ENCODE measurements at places on chromosomes 2 and 18.
A peak's percentile ranks its signal among the peaks of the same experiment; 100 is the strongest.

DNA sequence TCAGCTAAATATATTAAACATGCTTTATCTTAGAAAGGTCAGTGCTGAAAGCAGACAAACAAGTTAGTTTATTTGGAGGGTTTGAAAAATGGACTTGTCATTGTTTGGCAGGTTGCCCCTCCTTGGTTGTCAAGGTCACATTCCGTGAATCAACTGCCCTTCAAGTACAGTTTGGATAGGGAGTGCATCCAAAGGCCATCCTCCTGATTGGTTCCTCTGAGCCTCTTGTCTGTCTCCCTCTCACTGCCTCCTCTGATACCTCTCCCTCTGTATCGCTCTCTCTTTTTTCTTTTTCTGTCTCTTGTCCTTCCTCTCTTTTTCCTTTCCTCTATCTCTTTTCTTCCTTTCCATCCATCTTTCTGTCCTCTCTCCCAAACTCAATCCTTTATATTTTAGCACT, 5.4 kb downstream of the ITGAV start:
- no peak for DNase-seq

DNA sequence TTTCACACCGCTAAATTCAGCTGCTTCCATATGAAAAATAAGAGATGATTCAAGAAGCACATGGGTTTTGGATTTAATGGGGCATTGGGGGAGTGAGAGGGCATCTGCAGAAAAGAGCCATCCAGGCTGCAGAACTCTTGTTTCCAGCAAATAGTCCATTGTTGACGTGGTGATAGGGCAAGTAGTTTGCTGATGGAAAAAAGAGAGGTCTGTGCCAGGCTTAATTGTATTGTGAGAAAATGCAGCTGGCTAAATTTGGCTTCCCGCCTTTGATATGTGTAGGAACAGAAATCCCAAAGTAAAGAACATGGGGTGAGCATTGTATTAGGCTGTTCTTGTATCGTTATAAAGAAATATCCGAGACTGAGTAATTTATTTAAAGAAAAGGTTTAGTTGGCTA, 199.5 kb downstream of the SETBP1 start:
- no peak for DNase-seq

DNA sequence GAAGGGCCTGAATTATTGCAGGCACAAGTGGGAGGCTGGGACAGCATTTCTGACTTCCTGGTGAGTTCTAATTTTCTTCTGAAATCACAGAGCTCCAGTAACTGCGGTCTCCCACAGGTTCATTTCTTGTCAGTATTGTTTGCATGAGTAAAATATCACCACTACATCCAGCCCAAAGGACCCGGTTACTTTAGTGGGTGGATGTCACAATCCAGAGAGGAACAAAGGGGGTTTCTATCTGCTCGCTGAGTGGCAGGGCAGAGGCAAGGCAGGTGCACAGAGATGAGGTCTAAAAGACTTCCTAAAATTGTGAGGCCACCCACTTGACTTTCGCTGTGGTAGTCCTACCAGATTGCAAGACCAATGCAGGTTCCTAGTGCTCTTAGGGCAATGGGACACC, 800.4 kb upstream of the ID2 start:
- no peak for DNase-seq

DNA sequence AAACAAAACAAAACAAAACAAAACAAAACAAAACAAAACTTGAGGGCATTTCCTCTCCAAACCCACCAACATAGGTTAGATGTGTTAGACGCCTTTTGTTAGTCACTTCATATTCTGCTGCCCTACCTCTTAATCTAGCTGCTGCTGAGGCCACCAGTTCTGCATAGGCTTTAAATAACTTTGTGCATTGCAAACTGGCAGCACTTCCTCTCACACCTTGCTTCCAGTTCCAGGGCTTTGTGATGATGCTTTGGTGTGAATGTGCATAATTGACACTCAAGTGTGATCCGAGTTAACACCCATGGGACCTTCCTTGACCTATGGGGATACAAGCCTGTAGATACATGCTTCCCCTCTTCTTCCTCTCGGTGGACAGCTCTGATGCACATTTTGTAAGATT, 2.3 kb upstream of the SERPINB11 start:
- DNase-seq: no peak

- no peak for DNase-seq
Measured at GRCh38 chr2:190968522-190968921, 45.4 kb downstream of the STAT1 start.

- no peak for DNase-seq
Measured at GRCh38 chr18:22065311-22065710, 104.1 kb upstream of the GATA6 start.

GRCh38 chr2:197943731-197944130, 139.3 kb downstream of the PLCL1 start:
- DNase-seq: no peak

GRCh38 chr18:58861353-58861752, 3.3 kb upstream of the ZNF532 start:
- DNase-seq: no peak

- no peak for DNase-seq
Measured at GRCh38 chr2:174815526-174815925, 51.3 kb upstream of the CHRNA1 start.

DNA sequence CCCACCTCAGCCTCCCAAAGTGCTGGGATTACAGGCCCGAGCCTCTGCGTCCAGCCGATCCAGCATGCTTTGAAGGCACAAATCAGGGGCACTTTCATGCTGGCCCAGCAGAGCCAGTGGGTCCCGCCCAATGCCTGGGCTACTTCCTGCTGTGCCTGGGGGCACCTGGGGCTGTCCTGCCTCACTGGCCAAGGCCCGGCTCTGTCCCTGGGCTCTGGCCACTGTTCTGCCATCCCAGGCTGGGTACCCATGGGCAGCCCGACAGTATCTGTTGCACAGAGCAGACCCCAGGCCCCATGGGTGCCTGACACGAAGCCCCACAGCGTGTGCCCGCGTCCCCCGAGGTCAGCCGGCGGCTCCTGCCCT, 6.8 kb upstream of the GAL3ST2 start:
- DNase-seq: no peak

GRCh38 chr2:85413592-85414420, 3.6 kb upstream of the CAPG start:
- DNase-seq: peak; percentile 53

GRCh38 chr2:237500681-237501424, 13.8 kb downstream of the MLPH start:
- DNase-seq: no peak

DNA sequence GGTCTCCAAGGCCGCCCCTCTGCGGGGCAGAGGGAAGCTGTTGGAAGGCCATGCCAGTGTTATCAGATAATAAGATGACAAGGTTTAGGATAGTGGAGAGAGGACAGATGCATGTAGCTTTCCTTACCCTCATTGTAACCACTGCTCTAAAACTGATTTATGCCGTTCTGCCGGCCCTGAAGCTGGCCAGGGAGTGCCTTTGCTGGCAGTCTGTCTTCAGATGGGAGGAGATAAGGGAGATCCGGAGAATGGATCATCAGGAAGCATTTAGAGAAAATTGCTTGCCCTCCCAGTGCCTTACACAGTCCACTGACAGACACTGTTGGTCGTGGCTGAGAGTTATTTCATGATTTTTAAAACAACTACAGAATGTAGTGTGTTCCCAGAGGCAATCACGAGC, 35.4 kb upstream of the MYO3B start:
- DNase-seq: no peak

- DNase-seq: peak; percentile 60
Measured at GRCh38 chr2:160324161-160324800, 124.2 kb upstream of the ITGB6 start.

DNA sequence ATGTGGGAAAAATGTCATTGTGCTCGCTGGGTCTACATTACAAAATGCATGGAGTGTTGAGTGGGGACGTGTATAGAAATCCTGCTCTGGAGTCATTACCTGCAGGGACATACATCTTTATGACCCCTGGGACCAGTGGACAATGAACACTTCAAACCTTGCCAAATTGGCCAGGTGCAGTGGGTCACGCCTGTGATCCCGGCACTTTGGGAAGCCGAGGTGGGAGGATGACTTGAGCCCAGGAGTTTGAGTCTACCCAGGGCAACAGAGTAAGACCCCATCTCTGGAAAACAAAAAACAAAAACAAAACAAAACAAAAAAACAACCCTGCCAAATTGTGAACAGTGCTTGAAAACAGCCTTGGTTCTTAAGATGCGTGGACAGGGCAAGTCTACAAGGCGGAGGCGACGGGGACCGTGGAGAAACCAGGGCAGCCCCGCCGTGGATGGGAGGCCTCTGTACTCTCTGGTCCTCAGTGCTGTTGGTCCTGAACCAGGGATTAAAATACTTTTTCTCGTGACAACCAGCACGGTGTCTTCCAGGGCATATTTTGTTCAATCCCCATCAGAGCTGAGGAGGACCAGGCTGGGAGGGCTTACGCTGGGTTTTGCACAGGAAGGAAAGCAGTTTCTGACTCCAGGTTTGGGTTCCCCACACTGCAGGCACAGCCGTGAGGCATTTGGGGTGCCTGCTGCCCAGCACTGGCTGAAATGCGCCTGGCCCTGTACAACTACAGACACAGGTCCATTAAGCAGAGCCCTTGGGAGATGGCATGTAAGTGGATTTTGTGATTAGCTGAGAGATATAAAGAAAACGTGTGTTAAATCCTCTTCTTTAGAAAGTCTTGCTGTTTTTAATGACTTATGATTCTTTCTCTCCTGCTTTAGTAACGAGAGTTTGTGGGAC, 13.7 kb downstream of the COLEC11 start:
- DNase-seq: no peak

DNA sequence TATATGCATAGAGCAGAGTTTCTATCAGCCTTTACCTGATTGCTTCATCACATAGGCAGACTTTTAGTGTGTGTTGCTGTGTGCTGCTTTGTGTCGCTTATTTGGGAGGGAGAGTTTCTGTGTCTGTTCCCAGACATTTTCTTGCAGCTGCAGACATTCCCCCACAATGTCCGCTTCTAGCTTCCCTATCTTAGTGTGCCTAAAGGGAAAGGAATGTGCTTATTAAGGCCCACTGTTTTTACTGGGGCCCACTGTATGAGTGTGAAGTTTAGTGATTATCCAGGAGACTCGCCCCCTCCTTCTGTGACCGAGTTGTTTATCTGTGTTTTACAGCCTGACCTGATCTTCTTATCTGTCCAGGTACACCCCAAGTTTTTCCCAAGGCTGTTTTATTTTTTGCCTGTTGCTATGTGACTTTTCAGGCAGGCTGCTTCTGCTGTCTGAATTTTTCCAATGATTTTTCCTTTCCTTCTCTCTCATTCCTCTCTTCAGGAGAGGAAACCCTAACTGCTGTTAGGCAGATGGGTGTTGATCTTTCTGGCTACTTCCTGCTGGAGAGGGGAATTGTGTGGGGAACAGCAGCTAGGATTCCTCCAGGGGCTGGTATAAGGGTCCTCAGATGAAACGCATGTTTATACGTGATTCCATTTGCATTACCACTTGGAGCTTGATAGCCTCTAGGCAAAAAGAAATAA, 47.6 kb downstream of the STK17B start:
- DNase-seq: no peak

DNA sequence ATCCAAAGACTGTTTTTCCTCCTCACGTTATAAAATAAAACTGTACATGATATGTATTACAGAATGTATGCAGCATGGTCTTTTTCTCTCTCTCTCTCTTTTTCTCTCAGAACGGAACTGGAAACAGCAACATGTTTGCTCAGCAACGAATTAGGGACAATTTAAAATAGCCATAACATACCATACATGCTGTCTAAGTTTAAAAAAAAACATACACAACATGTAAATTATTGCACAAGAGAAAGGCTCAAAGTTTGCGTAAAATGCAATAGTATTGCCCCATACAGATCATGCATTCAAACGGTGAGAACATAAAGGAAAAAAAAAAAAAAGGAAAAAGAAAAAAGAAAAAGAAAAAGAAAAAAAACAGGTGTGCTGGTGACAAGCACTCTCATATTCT, 93.6 kb downstream of the BCL11A start:
- DNase-seq: no peak

DNA sequence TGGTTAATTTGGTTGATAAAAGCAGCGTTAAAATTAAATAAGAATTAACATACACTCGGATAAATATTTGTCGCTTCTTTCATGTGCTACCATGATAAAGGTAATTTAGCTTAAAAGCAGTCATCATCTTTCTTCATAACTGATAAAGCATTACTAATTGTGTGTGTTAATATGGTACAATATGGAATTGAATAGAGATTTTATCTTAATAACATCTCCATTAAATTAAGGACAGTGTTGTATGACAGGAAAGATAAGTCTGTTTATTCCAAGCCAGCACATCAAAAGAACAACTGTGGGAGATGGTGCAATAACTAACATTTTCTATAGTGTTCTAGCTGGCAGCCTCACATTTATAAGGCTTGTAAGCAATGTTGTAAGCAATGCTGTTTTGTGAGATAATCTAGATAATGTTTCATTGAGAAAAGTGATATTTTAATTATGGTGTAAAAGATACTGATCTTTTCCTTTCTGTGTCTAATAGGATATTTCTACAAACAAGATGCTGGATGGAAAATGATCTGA, 64.4 kb upstream of the AFF3 start:
- DNase-seq: no peak

Data from stimulated activated CD4-positive, alpha-beta T cell treated with anti-CD3 and anti-CD28 coated beads, Interleukin-2, amount 100 ng/mL, for 24 hours (primary cell).